ENCODE measurements at places on chromosomes 13 and 19. TPM values are rescaled to one million over a fixed set of nuclear protein-coding genes. Genes with fewer than 3 reads are reported as not detected.

GRCh38 chr19:19137556-19138108 is 646 bp downstream of the TMEM161A start:
- no peak for DNase-seq

GRCh38 chr13:93226065-93226622 is 463 bp upstream of the GPC6 start:
- peak; percentile 26 for DNase-seq

DNA sequence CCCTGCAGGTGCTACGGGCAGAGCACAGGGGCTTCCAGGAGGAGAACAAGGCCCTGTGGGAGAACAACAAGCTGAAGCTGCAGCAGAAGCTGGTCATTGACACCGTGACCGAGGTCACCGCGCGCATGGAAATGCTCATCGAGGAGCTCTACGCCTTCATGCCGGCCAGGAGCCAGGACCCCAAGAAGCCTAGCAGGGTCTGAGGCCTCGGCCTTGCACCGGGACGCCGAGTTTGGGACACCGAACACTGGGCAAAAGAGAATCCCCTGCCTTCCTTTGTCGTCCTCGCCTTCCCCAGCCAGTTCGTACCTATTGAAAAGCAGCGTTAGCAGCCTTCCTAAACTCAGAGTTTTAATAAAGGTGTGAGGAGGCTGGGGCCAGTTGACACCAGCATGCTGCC is 12.1 kb downstream of the CBY2 start:
- DNase-seq = no peak

DNA sequence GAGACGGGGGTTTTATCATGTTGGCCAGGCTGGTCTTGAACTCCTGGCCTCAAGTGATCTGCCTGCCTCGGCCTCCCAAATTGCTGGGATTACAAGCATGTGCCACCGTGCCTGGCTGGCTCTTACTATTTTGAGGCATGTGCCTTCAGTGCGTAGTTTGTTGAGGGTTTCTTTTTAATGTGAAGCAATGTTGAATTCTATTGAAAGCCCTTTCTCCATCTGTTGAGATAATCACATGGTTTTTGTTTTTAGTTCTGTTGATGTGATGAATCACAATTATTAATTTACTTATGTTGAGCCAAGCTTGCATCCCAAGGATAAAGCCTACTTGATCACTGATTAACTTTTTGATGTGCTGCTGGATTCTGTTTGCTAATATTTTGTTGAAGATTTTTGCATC is 290.9 kb downstream of the KCNRG start:
- no peak for DNase-seq

DNA sequence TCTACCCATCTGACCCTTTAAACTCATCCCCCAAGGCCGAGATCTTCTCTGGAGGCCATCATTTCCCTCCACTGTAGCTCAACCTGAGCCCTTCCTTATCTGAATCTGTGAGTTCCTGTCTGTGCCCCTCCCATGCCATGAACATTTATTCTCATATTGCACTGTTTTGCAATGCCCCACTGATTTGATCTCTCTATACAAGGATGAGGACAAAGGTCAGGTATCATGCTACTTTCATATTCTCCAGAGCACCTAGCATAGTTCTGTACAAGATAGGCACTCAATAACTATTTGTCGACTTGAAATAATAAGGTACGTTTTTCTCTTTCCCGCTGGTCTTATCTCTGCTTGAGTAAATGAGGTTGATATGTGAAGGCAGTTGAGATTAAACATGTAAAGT is 135.5 kb downstream of the KLF5 start:
- no peak for DNase-seq

DNA sequence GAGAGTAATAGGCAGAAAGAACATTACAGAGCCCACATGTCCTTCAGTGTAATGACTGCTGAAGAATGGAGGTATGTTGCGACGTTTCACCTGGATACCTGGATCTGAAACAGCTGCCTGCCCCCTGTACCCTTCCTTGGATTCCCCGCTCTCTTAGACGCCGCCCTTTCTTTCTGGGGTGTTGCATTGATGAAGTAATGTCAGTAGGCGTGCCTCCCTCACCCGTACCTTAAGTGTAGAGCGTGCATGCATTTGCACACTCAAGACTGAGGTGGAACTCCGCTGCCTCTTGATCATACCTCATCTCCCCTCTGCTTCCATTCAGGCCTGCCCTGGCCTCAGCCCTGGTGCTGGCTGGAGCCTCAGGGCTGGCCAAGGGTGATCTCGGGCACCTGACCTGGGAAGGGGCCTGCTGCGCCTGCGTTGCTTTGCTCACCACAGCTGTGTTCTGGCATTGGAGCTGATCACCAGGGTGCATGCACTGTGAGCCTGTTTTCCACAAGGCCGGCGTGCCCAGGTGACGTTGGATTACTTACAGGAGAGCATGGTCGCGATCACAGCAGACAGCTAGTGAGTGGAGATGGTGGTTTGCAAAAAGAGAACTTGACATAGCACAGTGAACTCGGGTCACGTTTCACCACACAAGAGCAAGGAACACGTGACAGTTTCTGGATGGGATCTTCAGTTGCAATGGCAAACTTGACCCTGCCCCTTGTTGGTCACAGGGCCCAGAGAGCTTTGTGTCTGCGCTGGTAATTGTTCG is 99.0 kb downstream of the ARHGEF7 start:
- no peak for DNase-seq

GRCh38 chr13:88162076-88162702 is 491.0 kb downstream of the SLITRK5 start:
- no peak for DNase-seq

DNA sequence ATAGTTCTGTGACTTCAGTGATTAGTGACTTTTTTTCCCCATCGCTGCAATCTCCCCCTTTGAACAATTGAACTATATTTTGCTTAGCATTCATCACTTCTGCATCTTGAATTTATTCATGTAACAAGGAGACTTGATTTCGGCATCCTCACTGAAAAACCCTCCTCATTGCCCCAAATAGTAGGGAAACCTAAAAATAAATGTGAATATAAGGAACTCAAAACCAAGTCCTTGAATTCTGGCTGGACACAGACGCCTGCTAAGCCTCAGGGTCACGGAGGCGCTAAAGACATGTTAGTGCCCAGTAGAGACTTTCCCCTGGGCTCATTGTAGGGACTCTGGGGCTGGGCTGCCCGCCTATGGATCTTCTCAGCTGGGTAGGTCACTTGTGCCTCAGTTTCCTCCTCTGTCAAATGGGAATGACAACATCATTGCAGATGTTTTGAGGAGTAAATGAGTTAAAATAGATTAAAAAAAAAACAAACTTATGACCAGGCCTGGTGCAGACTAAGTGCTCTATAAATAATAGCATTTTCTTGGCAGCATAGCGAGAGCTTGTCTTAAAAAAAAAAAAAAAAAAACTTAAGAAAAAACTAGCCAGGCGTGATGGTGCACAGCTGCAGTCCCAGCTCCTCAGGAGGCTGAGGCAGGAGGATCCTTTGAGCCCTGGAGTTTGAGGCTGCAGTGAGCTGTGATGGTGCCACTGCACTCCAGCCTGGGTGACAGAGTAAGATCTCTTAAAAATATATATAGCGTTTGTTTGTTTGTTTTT is 1.8 kb upstream of the ADGRE5 start:
- no peak for DNase-seq

GRCh38 chr19:6039566-6040225 is 61.8 kb upstream of the RANBP3 start:
- no peak for DNase-seq

GRCh38 chr19:907183-907853 is 5.7 kb downstream of the R3HDM4 start:
- DNase-seq = no peak

- DNase-seq = no peak
Observed at GRCh38 chr13:103007427-103007762, 58.8 kb downstream of the SLC10A2 start.

DNA sequence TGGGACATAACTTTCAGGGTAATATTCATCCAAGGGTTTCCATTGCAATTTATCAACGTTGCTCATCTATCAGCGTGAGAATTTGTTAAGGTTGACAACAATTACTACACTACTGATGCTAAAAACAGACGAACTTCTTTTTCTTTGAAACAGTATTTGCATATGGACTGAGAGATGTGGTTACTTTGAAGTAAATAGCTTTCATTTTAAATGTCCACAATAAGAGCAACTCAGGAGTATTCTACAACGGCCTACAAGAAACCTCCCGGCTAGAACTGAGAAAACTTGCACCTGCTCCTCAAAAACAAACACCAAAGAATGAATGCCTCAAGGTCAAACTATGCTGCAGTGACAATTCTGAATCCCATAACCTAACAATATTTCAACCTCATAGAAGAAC is 238.4 kb downstream of the IRS2 start:
- DNase-seq = no peak

DNA sequence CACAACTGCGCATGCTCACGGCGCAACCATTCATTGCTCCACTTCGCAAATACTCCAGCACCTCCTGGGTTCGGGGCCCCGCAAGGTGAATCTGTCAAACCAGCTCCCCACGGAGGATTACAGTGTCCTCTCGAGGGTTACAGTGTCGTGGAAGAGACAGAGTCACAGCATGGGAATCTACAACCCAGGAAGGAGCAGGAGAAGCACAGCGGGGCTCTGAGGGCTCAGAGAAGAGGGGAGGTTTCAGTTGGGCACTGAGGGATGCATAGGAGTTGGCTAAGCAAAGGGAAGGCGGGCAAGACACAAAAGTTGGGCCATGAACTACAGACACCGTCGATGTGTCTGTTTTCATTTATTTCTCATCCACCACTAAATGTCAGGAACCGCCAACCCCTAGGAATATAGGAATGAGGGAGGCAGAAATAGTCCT is 1.0 kb upstream of the GTF2F1 start:
- no peak for DNase-seq

DNA sequence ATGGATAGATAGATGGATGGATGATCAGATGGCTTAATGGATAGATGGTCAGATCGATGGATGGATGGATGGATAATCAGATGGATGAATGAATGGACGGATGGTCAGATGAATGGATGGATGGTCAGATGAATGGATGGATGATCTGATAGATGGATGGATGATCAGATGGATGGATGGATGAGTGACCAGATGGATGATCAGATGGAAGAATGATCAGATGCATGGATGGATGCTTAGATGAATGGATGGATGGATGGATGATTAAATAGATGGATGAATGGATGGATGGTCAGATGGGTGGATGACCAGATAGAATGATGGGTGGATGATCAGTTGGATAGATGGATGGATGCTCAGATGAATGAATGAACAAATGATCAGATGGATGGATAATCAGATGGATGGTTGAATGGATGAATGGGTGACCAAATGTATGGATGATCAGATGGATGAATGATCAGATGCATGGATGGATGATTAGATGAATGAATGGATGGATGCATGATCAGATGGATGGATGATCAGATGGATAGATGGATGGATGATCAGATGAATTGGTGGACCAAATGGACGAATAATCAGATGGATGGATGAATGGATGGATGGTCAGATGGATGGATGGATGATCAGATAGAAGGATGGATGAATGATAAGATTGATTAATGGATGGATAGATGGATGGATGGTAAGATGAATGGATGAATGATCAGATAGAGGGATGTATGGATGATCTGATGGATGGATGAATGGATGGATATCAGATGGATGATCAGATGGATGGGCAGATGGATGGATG is 205.1 kb downstream of the TEX29 start:
- DNase-seq = no peak

DNA sequence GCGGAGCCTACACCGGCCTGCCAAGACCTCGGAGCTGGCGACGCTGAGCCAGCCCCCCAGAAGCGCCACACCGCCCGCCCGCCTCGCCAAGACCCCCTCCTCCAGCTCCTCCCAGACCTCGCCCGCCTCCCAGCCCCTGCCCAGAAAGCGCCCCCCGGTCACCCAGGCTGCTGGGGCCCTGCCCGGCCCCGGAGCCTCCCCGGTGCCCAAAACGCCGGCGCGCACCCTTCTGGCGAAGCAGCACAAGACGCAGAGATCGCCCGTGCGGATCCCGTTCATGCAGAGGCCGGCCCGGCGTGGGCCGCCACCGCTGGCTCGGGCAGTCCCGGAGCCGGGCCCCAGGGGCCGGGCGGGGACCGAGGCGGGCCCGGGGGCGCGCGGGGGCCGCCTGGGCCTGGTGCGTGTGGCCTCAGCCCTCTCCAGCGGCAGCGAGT is 10.2 kb downstream of the C19orf25 start:
- no peak for DNase-seq

Gene RYR1
- total RNA-seq = not detected

Gene DLL3
- total RNA-seq = 1.2 TPM

Gene FOXA3
- 2.2 TPM for total RNA-seq

Gene F10
- not detected for total RNA-seq

Gene N4BP2L1
- total RNA-seq = 0.87 TPM

Gene ITGBL1
- 39.5 TPM for total RNA-seq

Gene CEACAM8
- total RNA-seq = not detected

Gene TIMM29
- 32.1 TPM for total RNA-seq

Gene RGS9BP
- total RNA-seq = 1.9 TPM

Gene MCEMP1
- not detected for total RNA-seq
